NCI-H2081 (cell line): ENCODE measurements at places on chromosomes 12 and 14.
A peak's percentile ranks its signal among the peaks of the same experiment; 100 is the strongest.

GRCh38 chr12:49462083-49462744, 76.6 kb upstream of the KCNH3 start:
- DNase-seq: no peak

GRCh38 chr12:117919479-117919878, 49.3 kb downstream of the KSR2 start:
- no peak for DNase-seq

DNA sequence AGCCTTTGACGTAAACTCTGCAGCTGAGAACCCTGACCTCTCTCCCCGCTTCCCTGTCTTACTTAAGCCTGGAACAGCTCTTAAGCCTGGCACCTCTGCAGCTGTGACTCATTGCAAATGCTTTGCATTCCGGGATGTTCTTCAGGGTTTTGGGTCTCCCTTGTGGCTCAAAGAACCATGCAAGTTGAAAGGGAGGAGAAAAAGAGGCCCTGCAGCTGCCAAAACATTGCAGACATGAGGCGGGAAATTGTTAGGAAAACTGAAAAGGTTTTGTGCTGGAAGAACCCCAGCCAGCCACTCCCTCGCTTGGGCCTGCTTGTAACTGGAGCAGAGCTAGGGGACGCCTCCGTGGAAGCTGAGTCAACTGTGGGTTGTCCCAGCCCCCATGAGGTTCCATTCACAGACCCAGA, 60.2 kb upstream of the FERMT2 start:
- DNase-seq: no peak

GRCh38 chr12:124771462-124772288, 92.0 kb downstream of the SCARB1 start:
- DNase-seq: peak; percentile 66

DNA sequence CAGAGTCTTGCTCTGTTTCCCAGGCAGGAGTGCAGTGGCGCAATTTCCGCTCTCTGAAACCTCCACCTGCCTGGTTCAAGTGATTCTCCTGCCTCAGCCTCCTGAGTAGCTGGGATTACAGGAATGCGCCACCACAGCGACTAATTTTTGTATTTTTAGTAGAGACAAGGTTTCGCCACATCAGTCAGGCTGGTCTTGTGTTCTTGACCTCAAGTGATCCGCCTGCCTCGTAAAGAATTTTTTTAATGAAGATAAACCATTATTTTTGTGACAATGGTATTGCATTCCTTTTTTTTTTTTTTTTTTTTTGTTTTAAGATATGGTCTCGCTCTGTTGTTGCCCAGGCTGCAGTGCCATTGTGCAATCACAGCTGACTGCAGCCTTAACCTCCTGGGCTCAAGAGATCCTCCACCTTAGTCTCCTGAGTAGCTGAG, 25.8 kb downstream of the ACVR1B start:
- DNase-seq: no peak

GRCh38 chr14:75831952-75832351, 149.8 kb downstream of the TGFB3 start:
- DNase-seq: peak; percentile 78

- DNase-seq: peak; percentile 70
Measured at GRCh38 chr14:70641548-70642302, at the start of gene TTC9. Gene TTC9, plus strand, starts transcription at chr14:70641916. Its CDS starts 214 bp downstream, at chr14:70642130.

GRCh38 chr14:34137001-34137745, 186.3 kb upstream of the EGLN3 start:
- no peak for DNase-seq

GRCh38 chr12:78891646-78892353, 27.2 kb downstream of the SYT1 start:
- DNase-seq: no peak

DNA sequence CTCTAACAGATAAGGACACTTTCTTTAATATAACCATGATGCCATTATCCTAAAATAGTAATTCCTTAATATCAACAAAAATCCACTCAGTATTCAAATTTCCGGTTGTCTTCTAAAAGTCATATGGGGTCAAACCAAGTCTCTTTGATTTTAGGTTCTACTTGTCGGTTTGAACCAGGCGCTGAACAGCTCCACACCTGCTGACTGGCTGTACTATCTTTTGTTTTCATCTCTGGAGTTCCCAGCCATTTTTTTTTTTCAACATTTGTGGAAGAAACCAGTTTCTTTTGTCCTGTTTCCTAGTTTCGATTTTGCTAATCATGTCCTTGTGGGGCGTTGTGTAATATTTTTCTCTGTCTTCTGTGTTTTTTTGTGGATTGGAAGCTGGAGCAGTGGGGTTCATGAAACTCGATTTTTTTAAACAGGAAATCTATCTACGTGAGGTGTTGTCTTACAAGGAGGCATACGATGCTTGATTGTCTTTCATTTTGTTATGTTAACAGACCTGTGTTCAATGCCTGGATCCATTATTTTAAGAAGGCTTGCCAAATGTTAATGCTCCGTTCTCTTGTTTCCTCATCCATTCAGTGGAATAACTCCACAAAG, 50.2 kb downstream of the FZD10 start:
- no peak for DNase-seq

- DNase-seq: peak; percentile 44
Measured at GRCh38 chr12:53751336-53752191, at the start of gene CISTR. Gene CISTR, minus strand, starts transcription at chr12:53751979.

DNA sequence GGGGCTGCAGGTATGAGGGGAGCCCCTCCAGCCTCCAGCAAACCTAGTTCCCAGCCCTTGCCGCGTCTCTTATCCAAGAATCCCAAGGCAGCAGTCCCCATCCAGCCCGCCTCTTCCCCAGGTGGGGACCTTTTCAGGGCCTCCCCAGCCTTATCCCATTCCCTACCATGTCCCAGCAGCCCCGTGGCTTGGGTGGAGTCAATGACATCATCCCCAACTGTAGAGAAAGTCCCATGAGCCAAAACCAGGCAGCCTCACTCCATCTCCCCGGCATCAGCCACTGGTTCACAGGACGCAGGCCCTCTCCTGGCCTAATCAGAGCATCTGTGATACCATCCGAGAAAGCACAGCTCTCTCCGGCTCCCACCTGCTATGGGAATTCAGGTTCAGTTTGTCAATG, 131.0 kb downstream of the NCOR2 start:
- DNase-seq: no peak

DNA sequence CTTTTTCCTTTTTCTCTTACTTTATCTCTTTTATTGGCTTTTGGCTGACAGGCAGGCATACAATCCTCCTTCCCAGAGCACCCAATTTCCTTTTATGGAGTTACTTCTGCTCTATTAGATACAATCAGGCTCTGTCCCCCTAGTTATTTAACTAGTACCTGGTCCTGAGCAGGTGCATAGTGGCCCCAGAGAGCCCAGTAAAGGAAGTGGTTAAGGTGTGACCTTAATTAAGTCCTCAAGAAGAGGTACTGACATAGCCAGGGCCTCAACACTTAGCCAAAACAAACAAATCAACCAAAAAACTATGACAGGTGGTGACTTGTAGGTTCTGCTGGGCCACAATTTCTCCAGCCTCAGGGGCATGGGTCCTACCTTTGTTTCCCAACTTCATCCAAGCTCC, 82.9 kb downstream of the CCDC60 start:
- DNase-seq: no peak

DNA sequence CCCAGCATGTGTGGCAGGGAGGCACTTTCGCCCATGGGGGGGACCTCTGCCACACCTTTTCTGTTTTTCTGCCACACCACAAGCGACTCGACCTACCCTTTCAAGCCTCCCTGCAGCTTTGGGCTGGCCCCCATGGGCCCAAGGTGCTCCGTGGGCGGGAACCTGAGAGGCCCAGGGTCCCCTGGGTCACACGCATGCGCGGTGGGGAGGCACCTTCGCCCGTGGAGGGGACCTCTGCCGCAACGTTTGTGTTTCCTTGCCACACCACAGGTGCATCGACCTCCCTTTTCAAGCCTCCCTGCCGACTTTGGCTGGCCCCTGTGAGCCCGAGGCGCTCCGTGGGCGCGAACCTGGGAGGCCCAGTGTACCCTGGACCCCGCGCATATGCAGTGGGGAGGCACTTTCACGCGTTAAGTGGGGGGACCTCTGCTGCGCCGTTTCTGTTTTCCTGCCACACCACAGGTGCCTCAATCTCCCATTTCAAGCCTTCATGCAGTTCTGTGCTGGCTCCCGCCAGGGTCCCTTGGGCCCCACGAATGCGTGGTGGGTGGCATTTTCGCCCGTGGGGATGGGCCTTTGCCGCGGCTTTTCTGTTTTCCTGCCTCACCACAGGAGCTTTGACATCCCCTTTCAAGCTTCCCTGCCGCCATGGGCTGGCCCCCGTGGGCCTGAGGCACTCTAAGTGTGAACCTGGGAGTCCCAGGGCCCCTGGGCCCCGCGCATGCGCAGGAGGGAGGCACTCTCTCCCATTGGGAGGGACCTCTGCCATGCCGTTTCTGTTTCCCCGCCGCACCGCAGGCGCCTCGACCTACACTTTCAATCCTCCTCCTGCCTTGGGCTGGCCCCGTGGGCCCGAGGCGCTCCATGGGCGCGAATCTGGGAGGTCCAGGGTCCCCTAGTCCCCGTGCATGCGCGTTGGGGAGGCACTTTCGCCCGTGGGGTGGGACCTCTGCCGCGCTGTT, 332.2 kb downstream of the ALG10 start:
- DNase-seq: no peak

GRCh38 chr14:73452341-73453186, 5.8 kb downstream of the NUMB start:
- no peak for DNase-seq

GRCh38 chr12:24551163-24551786, 397.6 kb downstream of the BCAT1 start:
- peak; percentile 36 for DNase-seq

DNA sequence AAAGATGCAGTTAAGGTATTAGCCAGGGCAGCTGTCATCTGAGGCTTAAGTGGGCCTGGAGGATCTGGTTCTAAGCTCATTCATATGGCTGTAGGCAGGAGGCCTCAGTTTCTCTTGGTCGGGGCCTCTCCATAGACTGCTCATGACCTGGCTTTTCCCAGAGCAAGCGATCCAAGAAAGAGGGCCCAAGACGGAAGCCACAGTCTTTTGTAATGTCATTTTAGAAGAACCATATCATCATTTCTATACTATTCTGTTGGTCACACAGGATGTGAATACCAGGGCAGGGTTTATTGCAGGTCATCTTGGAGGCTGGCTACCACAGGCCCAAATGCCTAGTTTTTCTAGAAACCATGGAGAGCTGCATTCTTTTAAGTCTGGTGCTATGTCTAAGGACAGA, 47.7 kb downstream of the GNG2 start:
- DNase-seq: no peak

DNA sequence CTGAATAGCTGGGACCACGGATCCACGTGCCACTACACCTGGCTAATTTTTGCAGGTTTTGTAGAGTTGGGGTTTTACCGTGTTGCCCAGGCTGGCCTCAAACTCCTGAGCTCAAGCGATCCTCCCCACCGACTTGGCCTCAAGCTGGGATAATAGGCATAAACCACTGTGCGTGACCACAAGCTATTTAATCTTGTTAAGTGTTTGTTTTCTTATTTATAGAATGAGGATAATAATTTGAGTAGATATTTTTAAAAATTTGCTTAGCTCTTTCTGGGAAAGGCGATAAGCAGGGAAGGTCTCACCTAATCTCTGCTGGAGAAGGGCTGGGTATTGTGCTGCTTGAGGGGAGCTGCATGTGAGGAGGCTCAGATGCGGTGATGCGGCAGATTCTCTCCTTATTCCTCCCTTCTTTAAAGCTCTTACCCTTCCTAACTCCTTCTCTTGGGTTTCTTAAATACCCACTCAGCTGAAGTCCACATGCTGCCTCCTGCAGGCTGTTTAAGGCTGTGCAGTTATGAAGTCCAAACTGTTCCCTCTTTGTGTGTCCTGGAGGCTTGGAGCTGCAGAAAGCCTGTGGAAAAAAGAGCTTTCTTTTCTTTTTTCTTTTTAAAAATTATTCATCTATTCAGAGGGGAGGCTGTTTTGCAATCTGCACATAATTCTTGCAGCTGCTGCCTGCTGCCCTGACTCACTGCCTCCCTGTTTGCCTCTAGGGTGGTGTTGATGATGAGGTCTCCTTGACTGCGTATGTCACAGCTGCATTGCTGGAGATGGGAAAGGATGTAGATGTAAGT, 37.9 kb downstream of the A2ML1 start:
- peak; percentile 11 for DNase-seq

DNA sequence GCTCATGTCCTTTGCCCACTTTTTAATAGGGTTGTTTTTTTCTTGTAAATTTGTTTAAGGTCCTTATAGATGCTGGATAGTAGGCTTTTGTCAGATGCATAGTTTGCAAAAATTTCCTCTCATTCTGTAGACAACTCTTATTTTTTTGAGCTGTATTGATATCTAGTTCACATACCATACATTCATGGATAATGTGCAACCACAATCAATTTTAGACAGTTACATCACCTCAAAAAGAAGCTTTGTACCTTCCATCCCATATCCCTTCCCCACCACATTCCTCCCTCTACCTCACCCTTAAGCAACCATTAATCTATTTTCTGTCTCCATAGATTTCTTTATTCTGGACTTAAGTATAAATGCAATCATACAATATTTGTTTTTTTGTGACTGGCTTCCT, 98.4 kb downstream of the PTCSC3 start:
- no peak for DNase-seq

GRCh38 chr14:64663174-64663573, 41.0 kb upstream of the PLEKHG3 start:
- DNase-seq: no peak

GRCh38 chr12:128178565-128178964, 88.4 kb upstream of the TMEM132C start:
- no peak for DNase-seq

- DNase-seq: no peak
Measured at GRCh38 chr12:3317841-3318501, 173.0 kb upstream of the PRMT8 start.

- peak; percentile 62 for DNase-seq
Measured at GRCh38 chr12:123267991-123268843, 3.4 kb downstream of the CDK2AP1 start.

DNA sequence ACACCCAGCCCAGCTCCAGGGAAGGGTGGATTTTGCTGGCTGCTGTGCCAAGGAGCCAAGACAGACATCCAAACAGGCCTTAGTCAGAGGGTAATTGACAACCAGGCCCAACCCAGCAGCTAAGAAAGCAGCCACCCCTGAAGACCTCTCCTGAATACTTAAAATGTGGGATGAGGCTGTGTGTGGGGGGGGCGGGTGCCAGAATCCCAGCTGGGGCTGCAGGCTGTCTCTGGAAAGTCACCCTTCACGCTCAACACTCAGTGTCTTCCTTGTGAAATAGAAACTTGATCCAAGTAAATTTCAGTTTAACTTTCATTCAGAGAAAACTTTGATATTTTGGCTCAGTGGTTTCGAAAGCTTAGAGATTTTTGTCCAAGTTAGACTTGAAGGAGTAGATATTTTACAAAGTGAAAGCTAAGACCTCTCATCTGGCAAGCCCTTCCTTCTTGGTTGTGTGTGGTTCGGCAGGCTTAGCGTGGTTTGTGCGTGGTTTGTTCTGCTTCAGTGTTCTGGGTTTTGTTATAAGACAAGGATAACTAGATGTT, 5.1 kb downstream of the PAPLN start:
- no peak for DNase-seq
